Substantia nigra (tissue), 51 donors: ENCODE measurements at places on chromosomes 12 and 14.

DNA sequence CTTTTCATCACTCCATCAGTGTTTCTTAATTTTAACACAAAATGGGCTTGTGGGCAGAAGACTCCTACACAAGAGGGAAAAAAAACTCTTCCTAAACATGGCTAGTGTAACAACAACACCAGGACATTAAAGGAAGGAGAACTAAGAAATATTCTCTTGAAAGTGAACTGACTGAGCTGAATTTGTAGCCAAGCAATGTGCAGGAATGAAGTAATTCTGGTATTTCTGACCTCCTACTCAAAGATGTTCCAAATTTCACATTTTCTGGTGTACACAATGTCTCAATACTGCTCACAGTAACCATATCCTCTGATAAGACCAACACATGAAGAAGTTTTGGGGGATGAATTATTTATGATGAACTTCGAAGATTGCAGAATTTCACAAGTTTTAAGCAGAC lies 357.3 kb downstream of the DUSP6 start:
- DNase-seq: no peak

DNA sequence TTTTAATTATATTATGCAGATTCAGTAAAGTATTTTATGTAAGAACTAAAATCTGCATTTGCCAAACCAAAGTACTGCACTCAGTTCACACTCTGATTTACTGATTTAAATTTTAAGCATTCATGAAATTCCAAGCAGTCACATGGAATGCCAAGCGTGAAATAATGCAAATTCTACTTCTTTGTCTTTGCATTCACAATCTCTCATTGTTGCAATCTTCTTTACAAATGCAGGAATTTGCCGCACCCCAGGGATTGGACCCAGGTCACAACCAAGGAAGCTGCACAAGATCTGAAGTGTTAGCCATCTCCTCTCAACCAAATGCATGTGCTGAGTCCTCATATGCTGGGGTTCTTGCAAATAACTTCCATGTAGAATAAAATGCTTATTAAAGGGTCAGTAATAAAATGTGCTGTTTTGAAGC lies 71.9 kb downstream of the TUNAR start:
- DNase-seq: no peak

DNA sequence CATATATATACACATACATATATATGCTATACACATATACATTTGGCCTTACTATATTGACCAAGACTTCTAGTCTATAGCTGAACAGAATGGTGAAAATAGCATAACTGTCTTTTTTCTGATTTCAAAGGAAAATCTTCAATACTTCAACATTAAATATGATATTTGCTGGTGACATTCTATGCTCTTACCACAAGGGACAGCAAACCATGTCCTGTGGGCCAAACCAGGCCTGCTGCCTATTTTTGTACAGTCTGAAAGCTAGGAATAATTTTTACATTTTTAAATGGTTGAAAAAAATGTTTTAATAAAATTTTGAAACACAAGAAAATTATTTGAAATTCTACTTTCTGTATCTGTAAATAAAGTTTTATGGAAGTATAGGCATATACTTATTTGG lies 63.6 kb downstream of the EML5 start:
- DNase-seq: no peak

GRCh38 chr12:49912345-49913255 lies 8.9 kb upstream of the FAIM2 start:
- DNase-seq: no peak

GRCh38 chr12:88185988-88186387 lies 43.9 kb downstream of the TMTC3 start:
- DNase-seq: no peak

GRCh38 chr12:6327229-6328041 lies 14.4 kb downstream of the TNFRSF1A start:
- DNase-seq: no peak

GRCh38 chr12:58496411-58497190 lies 423.7 kb downstream of the LRIG3 start:
- DNase-seq: no peak

- no peak for DNase-seq
These were observed 180.3 kb downstream of the ADGRD1 start for GRCh38 chr12:131133994-131134393.

DNA sequence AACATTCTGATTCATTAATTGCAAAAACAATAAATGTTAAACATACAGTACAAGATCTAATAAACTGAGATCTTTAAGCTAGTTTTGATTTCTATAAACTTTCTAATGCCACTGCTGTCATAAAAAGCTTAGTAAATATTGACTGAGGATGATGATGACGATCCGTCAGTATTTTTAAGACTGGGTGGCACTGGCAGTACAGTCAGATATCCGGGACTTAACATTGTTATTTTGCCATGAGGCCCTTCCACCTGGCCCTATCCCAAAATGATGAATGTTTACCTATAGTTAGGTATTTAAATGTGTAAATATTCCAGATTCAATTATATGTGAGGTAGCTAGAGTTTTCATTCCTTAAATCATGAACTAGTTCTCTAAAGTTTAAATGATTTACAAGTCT lies 158.5 kb downstream of the FOXA1 start:
- DNase-seq: no peak

DNA sequence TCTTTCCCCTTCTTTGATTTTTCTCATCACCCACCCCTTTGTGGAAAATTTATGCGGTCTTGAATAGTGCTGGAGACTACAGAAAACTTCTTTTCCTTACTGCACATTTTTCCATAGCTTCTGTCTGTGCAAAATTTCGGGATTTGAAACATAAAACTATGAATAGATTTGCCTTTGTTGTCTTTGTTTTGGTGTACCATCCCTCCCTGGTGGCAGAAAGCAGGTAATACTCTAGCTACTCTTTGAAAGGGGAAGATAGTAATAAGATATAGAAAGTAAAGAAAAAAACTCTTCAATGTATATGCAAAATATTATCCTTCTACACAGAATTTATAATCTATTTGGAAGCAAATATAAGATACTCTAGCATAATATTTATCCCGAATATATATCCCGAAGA lies 79.1 kb upstream of the LMO3 start:
- no peak for DNase-seq

DNA sequence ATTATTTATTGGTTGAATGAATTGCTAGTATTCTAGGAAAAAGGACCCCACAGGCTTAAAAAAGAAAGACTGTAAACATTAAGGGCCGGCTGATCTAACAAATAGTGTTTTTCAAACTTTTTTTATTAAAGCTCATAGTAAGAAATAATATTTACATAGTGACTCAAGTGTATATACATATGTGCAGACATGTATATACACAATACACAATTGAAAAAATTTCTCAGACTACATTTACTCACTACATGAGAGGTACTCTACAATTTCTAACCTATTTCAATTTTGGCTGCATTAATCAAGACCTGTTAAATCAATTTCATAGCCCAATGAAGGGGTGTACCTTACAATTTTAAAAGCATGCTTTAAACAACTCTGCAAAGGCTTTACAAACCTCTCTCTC lies 17.5 kb downstream of the KCNH5 start:
- no peak for DNase-seq

DNA sequence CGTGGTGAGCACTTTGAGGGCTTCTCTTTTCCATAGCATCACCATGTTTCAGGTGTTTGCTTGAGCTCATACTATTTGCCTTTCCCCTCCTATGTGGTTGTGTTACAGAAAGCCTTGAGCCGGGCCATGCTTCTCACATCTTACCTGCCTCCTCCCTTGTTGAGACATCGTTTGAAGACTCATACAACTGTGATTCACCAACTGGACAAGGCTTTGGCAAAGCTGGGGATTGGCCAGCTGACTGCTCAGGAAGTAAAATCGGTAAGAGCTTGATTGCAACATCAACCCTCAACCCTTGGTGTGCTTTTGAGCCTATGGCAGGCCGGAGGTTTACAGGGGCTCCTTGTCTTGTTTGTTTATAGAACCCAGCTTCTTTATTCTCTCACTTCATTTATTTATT lies 8.1 kb downstream of the LETMD1 start:
- DNase-seq: no peak

DNA sequence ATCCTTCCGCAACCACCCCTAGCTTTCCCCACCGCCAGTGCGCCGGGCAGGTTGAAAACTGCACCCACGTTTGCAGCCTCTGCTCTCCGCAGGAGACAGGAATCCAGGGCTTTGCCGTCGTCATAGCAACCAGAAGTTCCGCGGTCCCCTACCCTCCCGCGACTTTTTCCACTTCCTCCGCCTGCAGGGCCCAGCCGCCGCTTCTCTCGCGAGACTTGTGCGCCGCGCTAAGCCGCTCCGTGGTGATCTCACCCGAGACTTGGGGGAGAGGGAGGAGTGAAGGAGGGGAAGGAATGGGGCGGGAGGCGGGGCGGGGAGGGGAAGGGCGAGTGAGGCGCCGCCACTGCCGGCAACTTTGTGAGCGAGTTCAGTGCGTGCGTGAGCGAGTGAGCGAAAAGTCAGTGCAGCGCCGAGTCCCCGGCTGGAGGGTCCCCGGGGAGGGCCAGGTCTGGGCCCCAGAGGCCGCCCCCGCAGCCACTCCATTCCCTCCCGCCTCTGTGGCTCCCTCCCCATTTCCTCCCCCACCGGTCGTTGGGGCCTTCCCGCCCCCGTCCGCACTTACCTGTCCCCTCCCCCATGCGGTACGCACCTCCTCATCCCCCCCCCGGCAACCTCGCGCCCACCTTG lies 413.0 kb downstream of the PCNX1 start:
- DNase-seq: peak; percentile 59

DNA sequence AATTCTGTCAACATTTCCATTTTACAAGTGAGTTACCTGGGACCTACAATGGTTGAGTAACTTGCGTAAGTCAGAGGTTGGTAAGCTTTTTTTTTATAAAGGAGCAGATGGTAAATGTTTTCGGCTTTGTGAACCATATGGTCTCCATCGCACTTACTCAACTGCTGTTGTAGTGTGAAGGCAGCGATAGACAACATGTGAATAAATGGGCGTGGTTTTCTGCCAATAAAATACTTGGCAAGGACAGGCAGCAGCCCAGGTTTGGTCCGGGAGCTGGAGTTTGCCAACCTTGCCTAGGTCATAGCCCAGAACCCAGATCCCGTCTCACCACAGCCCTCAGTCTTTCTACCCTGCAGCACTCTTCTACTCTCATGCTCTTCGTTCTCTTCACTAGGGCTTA lies 6.3 kb downstream of the DDX55 start:
- DNase-seq: no peak

DNA sequence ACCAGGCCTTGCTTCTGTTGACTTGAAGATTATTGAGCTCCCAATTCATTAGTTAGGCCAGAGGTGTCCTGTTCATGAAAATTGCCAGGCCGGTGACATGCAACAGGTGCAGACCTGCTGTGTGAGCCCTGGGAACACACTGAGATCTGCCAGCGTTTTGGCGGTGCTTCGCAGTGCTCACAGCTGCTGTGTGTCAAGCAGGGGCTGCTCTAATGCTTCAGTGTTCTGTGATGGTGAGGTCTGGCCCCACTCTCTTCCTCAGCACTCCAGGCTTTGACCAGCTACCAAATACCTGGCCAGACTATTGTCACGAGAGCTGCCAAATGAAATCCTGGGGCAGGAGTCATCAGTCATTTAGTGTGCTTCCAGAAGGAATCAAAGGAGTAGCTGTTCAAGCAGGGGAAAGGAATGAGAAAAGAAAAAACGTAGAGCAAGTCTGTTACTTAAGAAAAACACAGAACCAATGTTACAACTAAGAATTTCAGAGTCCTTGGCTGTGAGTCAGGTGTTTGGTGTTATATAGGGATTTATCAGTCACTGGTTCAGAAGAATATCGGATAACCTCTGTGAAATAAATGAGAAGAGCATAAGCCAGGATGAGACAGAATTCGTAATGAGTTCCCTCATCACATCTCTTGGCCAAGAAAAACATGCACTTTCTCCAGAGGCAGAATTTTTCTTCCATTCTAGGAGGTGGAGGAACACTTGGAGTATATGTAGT lies 150.8 kb downstream of the FBXL14 start:
- no peak for DNase-seq

DNA sequence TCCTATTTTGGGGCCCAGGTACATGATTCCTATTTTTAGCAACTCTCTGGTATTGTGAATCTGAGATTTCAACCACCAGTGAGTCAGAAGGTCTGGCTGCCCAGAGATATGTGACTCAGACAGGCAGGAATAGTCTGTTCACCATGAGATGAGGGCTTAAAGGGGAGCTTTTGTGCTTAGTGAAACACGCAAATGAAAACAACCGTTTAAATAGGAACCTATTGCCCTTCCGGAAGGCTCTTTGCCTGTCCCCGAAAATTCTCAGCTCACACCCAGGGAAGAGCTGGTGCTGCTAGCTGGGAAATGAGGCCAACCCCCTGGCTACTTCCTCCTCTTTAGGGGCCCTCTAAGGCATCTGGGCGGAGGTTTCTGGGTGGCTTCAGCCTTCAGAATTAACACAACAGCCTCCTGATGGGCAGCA lies 283.6 kb downstream of the CACNA1C start:
- DNase-seq: no peak

GRCh38 chr12:85531341-85531740 lies 251.3 kb downstream of the ALX1 start:
- DNase-seq: no peak

DNA sequence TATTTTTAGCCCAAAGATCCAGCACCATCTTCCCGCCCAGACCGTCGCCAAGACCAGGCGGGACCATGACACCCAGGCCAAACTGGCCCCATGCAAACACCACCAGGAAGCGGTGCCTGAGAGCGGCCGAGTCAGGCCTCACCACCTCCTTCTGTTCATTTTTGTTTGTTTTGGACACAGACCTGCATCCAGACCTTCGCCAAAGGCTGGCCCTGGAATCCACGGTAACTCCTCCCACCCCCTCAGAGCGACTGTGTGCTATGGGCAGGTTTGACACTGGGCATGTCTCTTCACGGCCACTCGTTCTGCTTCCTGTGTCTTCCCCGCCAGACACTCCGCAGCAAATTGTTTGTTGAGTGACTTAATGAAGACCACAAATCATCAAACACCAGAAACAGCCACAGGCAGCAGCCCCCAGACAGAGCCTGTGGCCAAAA lies 47.1 kb downstream of the NCOR2 start:
- DNase-seq: no peak

DNA sequence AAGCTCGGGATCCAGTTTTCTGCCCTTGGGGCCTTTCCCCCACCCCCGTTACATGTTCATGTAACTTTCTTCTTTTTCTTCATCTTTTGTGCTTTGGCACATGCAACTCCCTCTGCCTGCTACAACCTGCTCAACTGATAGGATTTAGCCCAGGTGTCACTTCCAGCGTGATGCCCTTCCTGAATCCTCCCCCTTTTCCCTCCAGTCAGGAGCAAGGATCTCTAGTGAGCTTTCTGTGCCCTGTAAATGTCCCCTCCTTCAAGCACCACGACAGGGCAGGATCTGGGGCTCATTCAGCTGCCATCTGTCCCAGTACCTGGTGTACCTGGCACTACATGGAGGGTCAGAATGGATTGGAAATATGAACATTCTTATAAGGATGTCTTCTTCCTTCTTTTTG lies 15.3 kb downstream of the PELI2 start:
- DNase-seq: no peak
